ENCODE measurements at places on chromosomes 1 and 21.

- DNase-seq, result no peak
These were observed 52.6 kb upstream of the RALGPS2 start for GRCh38 chr1:178672434-178672833.

DNA sequence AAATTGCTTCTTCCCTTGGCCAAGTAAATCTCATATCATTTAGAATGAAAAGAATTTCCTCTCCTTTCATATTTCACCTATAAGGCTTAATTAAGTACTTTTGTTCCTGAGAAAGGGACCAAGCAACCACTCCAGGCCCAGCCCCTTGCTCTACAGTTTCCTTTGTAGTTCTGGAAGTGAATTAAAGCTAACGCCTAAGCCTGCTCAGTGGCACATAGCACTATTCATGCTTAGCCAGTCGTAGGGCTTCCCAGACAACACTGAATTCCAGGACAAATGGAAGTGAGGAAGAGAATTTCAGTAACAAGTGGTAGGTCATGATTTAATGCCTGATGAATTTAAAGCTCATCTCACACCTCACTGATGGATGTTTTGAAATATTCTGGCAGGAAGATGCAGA, 73.3 kb downstream of the RPAP2 start:
- no peak for DNase-seq

DNA sequence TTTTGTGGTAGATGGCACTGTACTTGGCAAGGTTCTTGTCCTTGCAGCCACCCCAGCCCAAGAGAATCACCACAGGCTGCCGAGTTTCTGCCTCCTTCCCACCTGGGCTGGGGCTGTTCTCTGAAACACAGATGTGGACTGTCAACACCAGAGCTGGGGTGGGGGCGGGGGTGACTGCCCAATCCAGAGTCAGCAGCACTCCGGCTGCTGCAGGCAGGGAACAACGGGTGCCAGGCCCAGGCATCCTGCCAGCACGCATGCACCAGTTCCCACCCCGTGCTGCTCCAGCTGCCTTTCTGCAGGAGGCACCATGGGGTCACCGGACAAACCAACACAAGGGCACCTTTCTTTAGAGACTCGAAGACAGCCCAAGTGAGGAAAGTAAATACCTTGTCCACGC, 14.1 kb downstream of the TMEM53 start:
- DNase-seq, result no peak

GRCh38 chr1:214050513-214051401, 63.0 kb downstream of the PROX1 start:
- DNase-seq, result no peak

DNA sequence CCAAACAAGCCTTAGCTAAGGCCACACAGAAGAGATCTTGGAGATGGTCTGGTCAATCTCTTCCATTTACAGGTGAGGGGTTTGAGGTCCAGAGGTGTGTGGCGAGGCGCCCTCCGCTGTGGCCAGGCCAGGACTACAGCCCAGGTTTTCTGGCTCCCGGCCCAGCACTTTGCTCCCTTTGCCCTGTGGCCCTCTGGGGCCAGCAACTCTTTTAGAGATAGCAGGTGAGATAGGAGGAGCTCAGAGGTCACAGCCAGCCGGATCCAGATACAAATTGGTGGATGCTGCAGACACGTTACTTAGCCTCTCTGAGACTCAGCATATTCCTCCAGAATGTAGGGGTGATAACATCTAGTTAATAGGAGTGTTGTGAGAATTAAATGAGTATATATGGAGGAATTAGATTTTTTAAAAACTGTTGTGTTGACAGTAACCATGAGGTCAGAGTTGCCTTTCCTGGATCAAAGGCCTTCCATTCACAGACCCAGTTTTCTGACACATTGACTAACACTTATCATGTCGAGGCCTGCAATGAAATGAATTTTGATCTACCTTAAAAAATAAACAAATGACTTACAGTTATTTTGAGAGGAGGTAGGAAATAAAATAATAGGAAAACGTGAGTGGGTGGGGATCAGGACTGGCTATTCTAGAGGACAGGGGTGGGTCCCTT, 16.6 kb downstream of the TEX35 start:
- DNase-seq, result no peak

GRCh38 chr1:10834770-10835412, 38.4 kb upstream of the CASZ1 start:
- DNase-seq, result no peak

GRCh38 chr1:68234094-68234493, 1.8 kb upstream of the WLS start:
- DNase-seq, result no peak

- no peak for DNase-seq
These were observed 4.8 kb downstream of the RBM34 start for GRCh38 chr1:235156265-235156664.

- DNase-seq, result no peak
These were observed 4.6 kb upstream of the UMODL1 start for GRCh38 chr21:42066521-42066920.

DNA sequence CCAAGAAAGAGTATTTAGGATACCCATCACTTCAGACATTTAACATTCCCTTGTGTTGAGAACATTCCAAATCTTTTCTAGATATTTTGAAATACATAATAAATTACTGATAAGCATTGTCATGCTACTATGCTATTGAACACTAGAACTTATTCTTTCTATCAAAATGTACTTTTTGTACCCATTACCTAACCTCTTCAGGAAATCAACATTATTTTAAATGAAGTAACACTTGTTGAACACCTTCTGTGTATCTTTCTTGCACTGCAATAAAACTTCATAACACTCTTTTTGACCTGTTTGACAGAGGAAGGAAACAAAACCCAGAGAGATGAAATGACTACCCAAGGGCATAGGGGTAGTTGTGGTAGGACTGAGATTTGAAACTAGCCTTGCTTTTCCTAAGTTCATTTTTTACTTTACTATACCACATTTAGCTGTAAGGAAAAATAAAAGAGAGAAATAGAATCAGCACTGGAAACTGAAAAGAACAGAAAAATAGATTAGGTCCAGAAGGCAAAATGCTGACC, 99.4 kb downstream of the UCHL5 start:
- DNase-seq, result no peak

- no peak for DNase-seq
These were observed 442.3 kb downstream of the GPATCH2 start for GRCh38 chr1:217188280-217189237.

- no peak for DNase-seq
These were observed 5.6 kb upstream of the LRRC3 start for GRCh38 chr21:44449473-44450363.

- peak; percentile 92 for DNase-seq
These were observed 90.1 kb upstream of the WDR26 start for GRCh38 chr1:224524679-224525078.

DNA sequence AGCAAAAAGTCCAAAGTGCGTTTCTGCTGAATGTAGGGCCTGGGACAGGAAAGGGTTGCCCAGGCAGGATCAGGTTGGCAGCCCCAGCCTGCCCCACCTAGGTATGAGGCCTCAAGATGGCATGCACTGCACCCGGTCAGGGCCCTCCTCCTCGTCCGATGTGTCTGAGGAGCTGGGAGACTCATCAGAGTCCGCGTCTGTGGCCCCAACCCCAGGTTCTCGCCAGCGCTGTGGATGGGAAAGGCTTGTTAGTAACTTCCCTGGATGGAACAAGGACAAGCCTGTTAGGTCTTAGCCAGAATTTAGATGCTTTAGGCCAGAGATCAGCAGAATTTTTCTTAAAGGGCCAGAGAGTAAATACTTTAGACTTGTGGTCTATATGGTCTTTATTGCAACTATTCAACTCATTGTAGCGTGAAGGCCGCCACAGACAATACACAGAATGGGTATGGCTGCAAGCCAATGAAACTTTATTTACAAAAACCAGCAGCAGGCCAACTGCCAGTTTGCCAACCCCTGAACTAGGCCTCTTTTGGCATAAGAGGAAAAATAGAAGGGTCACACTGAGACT, 12.4 kb downstream of the PEA15 start:
- peak; percentile 21 for DNase-seq

DNA sequence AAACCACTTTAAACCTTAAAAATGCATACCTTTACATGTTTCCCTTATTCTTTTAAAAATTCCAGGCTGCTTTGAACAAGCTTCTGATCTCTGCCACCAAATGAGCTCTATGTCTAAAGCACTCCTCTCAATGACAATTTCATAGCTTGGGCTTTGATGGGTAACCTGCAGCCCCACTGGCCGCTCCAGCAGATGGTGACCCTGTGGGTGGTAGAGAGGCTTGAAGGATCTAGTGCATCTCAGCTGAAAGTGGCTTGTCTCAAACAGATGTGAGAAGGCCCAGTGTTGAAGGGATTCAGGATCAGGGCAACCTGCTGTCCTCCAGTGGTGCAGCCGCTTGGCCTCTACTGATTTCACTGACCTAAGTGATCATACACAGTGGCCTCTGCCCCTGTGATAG, 84.7 kb upstream of the IRF2BP2 start:
- no peak for DNase-seq

DNA sequence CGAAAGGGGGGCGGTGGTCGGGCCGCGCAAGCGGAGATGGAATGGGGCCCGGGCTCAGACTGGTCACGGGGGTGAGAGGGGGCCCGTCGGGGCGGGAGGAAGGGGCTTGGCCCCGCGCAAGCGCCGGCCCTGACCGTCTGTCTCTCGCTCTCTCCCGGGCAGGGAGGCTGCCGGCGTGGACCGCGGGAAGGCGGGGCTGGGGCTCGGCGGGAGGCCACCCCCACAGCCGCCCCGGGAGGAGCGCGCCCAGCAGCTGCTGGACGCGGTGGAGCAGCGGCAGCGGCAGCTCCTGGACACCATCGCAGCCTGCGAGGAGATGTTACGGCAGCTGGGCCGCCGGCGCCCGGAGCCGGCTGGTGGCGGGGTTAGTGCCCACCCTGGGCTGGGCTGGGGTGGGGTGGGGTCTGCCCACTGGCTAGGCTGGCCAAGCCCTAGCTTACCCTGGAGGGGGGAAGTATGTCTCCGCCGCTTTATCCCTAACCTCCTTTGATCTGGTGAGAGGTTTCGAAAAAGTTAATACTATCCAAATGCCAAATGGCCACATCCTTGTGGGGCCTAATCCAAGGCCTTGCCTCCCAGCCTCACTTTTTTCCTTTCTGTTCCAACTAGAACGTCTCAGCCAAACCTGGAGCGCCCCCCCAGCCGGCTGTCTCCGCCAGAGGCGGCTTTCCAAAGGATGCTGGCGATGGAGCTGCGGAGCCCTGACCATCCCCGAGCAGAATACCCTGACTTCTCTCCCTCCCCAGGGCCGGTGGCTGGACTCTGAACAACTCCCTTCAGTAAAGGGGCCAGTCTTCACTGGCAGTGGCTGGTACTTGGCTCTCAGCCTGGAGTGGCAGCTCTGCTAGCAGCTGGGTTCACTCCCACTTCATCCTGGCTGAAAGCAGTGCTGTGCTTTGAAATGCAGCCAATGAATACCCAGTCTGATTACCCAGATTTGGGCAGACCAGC, 636 bp upstream of the YRDC start:
- peak; percentile 69 for DNase-seq

DNA sequence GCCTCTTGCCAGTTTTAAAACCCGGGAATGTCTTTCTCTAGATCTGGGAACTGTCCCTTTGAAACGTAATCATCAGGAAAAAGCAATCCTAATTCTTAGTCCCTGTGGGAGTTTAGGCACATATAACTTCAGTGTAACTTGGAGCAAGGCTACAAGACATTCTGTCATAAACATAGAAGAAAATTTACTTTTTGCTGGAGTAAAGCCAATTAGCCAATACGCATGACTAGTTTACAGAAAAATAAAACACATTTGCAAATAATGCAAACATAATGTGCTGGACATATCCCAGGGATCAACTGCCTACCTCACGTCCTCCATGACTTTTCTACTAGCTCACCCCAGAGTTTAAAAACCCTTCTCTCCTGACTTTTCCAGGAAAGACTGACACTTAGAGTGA, 970.6 kb downstream of the MRPL39 start:
- DNase-seq, result no peak

DNA sequence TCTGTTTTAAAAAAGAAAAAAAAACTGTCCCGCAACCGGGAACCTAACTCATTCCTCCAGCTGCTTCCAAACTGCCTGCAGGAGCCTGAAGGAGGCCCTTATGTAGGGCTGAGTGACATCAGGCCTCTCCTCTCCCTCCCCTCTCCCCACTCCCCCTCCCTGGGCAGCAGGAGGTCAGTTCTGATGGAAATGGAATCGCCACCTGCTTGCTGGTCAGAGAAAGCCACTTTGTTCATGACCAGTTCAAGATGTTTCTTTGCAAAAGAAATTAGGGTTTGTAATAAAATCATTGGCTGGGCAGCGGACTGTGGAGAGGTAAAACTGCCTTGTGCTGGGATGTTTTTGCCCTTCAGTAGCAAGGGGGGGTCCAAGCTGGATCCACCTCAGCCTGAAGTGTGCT, at the start of gene MAP1LC3C:
Gene MAP1LC3C, minus strand, starts transcription at position 73 of the 400 bp plus-strand sequence. CDS start 90 bp downstream, outside the sequence.
- DNase-seq, result no peak

DNA sequence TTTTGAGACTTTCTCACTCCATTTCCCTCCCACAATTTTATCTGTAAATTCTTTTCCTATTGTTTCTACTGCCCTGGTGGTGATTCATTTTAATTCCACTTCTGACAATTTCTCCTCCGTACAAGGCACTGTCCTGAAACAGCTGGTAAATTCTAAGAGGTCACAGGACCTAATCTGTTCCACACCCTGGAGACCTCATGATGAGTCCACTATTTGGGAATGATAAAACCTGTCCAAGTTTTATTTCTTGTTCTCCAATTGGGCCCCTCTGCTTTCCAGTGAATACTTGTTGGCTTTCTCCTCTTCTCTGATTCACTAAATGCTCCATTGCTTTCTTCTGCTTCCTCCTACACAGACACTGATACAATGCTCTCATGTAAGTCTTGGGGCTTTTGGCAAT, 343.1 kb upstream of the DUSP10 start:
- DNase-seq, result peak; percentile 91

DNA sequence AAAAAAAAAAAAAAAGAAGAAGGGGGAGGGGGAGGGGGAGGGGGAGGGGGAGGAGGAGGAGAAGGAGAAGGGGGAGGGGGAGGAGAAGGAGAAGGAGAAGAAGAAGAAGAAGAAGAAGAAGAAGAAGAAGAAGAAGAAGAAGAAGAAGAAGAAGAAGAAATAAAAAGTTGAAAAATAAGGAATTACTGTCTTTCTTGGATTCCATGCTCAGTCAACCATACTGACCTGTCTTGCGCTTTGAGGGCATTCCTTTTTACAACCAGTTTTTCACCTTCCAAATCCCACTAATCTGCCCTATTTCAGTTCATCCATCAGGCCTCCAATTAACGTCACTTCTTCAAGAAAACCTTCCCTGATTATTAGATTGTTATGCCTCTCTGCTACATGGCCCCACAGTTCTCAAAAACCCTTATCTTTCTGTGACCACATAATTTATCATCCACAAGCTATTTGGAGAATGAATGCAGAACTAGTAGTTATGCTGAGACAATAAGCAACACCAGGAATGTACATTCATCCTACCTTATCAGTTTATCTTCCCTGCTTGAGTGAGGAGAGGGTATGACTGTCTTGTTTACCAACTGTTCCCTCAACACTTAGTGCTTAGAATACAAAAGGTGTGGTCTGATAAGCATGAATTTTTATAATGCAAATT, 57.5 kb upstream of the GUCA2A start:
- no peak for DNase-seq

GRCh38 chr1:119981986-119982815, 85.9 kb upstream of the ADAM30 start:
- peak; percentile 82 for DNase-seq

Data from fibroblast of mammary gland (primary cell).